ENCODE measurements at places on chromosomes 4 and X. TPM values are rescaled to one million over a fixed set of nuclear protein-coding genes. Genes with fewer than 3 reads are reported as not detected.
A peak's percentile ranks its signal among the peaks of the same experiment; 100 is the strongest.

DNA sequence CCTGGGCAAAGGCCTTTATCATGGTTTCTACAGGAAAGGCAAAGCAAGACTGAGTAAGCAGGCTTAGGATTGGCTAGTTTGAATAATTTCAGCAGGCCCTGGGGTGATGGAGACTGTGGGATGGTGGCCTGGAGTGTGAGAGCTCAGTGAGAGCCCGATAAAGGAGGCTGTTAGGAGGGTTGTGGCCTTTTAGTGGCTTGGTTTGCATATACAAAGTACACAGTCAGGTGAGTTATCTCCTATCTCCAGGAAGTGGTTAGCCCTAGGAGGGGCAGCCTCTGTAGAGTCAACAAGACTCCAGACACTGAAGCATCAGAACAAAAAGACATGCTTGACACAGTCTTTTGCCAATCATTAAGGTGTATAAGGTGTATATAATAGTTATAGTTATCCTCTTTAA, 157.2 kb downstream of the CFAP299 start:
- no peak overlapping the region for H3K27ac ChIP-seq
- H3K36me3 ChIP-seq, result no peaks in the 10 kb centered on the region
- no peak overlapping the region for H3K4me3 ChIP-seq
- DNase-seq, result no peak
- no peaks in the 10 kb centered on the region for H3K4me1 ChIP-seq

DNA sequence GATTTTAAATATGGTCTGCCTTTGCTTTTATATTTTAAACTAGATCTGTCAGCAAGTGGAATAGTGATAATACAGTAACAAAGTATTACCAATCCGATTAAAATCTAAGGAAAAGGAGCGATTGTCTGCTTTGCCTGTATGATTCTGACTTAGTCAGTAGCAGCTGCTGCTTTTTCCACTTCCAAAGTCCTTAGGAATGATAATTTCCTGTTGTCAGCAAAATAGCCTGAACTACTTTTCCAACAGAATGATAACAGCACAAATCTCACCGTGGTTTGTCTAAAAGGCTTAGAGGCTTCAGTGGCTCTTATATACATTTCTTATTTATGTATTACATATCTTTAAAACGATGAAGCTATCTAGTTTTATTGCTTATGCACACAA, 290.0 kb downstream of the ANK2 start:
- no peaks in the 10 kb centered on the region for H3K4me1 ChIP-seq
- H3K36me3 ChIP-seq, result peaks cover 26% of the 10 kb centered on the region
- H3K4me3 ChIP-seq, result no peak overlapping the region
- DNase-seq, result peak; percentile 33

ADH1C gene
- polyA plus RNA-seq, result 6.0 TPM

DNA sequence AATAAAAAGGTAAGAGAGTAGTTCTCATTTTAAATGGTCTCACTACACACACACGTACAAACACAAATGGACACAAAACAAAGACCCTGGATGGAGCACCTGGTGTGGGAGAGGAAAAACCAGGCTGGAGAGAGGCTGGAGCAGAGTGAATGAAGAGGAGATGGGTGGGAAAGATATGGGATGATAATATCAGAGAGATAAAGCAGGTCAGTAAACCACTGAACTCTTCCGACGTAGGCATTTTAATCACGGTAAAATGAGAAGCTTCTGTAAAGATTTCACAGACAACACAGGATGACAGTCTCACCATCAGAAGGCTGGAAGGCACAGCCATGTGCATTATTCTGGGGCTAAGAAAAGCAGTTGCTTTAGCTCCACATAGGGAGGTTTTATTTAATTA, 532.8 kb downstream of the KCNIP4 start:
- no peaks in the 10 kb centered on the region for H3K36me3 ChIP-seq
- DNase-seq, result no peak
- no peaks in the 10 kb centered on the region for H3K4me1 ChIP-seq
- no peaks in the 10 kb centered on the region for H3K27me3 ChIP-seq
- H3K27ac ChIP-seq, result no peak overlapping the region

DNA sequence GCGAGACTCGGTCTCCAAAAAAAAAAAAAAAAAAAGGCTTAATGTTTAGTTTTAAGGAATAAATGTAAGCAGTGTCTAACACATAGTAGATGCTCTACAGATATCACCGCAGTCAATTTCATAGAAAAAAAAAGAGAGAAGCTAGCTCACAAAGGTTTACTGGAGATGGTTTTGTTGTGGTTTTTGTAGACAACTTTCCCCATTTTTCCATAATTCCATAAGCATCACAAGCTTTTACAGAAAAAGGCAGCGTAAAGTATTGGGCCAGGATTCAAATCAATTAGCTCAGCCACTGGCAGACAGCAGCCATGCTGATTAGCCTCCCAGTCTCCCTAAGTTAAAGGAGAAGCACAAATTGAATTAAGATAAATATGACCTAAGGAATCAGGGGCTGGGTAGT, 1.5 kb downstream of the GRSF1 start:
- no peaks in the 10 kb centered on the region for H3K27me3 ChIP-seq
- peaks cover 14% of the 10 kb centered on the region for H3K4me1 ChIP-seq
- peak; percentile 67 for DNase-seq
- H3K27ac ChIP-seq, result peak overlapping the region; percentile 96

DNA sequence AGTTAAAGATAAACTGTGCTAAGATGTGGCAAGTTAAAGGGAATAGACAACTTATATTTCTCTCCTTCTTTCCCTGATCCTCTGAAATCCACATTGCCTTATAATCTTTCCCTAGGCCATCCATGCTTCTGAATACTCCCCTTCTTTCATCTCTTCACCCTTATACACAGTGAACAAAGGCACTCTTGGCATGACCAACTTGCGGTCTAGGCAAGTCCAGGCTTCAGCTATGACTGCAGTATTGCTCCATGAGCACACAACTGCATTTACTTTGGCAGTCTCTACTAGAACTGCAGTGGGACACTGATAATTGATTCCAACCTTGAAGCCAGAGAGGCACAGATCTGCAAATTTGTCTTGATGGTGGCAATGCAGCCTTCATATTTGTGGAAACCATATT, 24.2 kb upstream of the UBA6 start:
- H3K27ac ChIP-seq, result no peak overlapping the region
- H3K27me3 ChIP-seq, result no peaks in the 10 kb centered on the region
- no peak overlapping the region for H3K4me3 ChIP-seq
- peaks cover 19% of the 10 kb centered on the region for H3K36me3 ChIP-seq
- H3K4me1 ChIP-seq, result no peaks in the 10 kb centered on the region

DNA sequence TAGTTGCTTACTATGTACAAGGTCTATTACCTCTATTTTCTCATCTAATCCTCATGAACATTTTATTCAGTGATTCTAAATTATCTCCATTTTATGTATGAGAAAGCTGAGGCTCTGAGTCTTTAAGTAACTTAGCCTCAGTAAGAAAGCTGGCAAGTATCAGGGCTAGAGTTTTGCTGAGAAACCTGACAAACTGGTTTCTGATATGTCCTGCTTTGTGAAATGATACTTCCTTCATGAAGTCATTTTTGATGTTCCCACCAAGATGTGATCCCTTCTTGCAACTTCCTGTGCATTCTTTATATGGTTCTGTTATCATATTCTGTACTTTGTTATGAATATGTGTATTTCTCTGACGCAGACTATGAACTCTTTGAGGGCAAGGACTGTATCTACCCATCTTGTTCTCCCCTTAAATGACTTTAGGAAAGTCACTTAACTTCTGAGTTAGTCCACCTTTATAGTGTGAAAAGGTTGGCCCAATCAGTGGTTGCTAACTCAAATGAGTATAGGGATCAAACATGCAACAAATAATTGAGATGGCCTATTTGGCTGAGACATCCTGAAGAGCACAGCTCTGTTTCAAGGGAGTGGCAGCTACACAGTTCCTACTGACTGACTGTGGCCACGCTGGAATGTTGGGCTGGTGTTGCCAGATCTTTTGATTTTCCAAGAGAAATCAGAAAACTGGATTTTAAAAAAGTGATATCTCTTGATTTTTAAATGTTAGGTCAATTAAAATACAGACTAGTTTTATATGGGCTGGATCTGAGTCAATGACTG, 127.9 kb upstream of the AMOT start:
- no peak overlapping the region for H3K27ac ChIP-seq
- no peak overlapping the region for H3K4me3 ChIP-seq
- H3K36me3 ChIP-seq, result no peaks in the 10 kb centered on the region
- peaks cover 11% of the 10 kb centered on the region for H3K27me3 ChIP-seq

CACNA1F gene
- polyA plus RNA-seq, result not detected

YY2 gene
- polyA plus RNA-seq, result 1.7 TPM

GRCh38 chr4:156182269-156182668, 228.6 kb upstream of the CTSO start:
- no peaks in the 10 kb centered on the region for H3K36me3 ChIP-seq
- no peak for DNase-seq
- no peaks in the 10 kb centered on the region for H3K4me1 ChIP-seq
- H3K4me3 ChIP-seq, result no peak overlapping the region

DNA sequence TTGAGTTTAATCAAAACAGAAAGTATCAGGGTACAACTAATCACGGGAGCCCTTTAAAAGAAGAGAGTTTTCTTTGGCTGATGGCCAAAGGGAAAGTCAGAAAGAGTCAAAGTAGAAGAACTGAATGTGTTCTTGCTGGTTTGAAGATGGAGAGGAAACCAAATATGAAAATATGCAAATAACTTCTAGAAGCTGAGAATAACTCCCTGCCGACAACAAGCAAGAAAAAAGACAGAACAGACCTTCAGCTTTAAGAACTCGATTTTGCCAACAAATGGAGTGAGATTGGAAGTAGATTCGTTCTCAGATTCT, 903.8 kb downstream of the STIM2 start:
- no peak overlapping the region for H3K27ac ChIP-seq
- H3K4me1 ChIP-seq, result no peaks in the 10 kb centered on the region
- H3K36me3 ChIP-seq, result no peaks in the 10 kb centered on the region
- H3K4me3 ChIP-seq, result no peak overlapping the region
- no peaks in the 10 kb centered on the region for H3K27me3 ChIP-seq

DNA sequence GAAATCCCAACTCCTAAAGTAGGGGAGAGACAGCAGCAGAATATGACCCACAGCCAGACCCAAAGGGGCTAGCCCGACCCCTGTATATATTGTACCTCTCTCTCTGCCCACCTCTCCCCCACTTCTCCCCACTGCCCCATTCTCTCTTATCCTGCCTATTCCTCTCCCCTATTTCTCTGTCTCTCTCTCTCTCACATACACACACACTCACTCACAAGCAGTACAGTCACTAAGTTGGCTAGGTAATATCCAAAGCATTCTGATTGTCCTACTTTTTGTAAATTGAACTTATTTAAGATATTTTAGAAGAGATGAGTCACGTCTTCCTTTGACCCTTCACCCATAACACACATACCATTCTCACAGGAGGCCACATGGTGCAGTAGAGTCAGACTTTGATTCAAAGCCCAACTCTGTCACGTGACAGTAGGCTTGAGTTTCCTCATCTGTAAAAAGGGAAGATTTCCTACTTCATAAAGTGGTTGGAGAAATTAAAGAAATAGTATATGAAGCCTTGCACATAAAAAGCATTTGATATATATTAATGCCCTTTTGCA, 29.5 kb downstream of the SRPX2 start:
- H3K4me3 ChIP-seq, result no peak overlapping the region
- DNase-seq, result no peak
- H3K36me3 ChIP-seq, result no peaks in the 10 kb centered on the region
- no peaks in the 10 kb centered on the region for H3K4me1 ChIP-seq
- H3K27me3 ChIP-seq, result peaks cover 25% of the 10 kb centered on the region
- H3K27ac ChIP-seq, result no peak overlapping the region

- peak overlapping the region; percentile 98 for H3K27ac ChIP-seq
- H3K4me1 ChIP-seq, result peaks cover 4% of the 10 kb centered on the region
- no peaks in the 10 kb centered on the region for H3K27me3 ChIP-seq
- H3K4me3 ChIP-seq, result peak overlapping the region; percentile 56
- no peaks in the 10 kb centered on the region for H3K36me3 ChIP-seq
- peak; percentile 54 for DNase-seq
Observed at GRCh38 chr4:88822034-88822789, 124.6 kb upstream of the NAP1L5 start.

HSFX3 gene
- polyA plus RNA-seq, result 1.1 TPM

GRCh38 chr4:162891788-162892707, 274.6 kb downstream of the NAF1 start:
- no peaks in the 10 kb centered on the region for H3K27me3 ChIP-seq
- H3K4me3 ChIP-seq, result no peak overlapping the region
- DNase-seq, result peak; percentile 90

DNA sequence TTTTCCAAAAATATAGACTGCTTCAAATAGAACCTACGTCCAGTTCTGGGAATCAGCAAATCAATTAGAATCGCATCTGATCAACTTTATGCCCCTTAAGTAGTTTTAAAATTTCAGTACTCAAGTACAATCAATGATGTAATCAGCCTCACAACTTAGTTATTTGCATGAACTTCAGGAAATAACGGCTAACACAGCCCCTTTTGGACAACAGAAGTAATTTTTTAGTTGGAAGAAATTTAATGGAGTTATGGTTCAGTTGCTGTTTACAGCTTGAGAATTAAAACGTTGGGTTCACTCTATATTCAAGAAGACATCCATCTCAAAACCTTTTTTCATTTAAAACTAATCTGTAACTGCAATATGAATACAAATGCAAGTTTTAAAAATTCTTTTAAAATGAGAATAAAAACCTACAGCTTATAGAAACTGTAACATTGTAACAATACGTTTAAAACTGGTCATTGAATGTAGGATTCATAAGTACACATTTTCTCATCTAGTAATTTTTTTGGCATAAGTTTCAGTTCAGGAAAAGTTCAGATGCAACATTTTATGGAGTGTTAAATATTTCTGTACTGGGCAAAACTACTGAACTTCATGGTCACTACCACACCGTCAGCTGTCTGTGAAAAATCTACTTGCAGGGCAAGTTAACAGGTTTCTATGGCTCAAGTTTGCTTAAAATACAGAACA, 956 bp downstream of the TAPT1 start:
- peak; percentile 66 for DNase-seq
- H3K36me3 ChIP-seq, result no peaks in the 10 kb centered on the region
- H3K4me3 ChIP-seq, result peak overlapping the region; percentile 89
- peaks cover 16% of the 10 kb centered on the region for H3K4me1 ChIP-seq
- H3K27ac ChIP-seq, result peak overlapping the region; percentile 89
- no peaks in the 10 kb centered on the region for H3K27me3 ChIP-seq

DNA sequence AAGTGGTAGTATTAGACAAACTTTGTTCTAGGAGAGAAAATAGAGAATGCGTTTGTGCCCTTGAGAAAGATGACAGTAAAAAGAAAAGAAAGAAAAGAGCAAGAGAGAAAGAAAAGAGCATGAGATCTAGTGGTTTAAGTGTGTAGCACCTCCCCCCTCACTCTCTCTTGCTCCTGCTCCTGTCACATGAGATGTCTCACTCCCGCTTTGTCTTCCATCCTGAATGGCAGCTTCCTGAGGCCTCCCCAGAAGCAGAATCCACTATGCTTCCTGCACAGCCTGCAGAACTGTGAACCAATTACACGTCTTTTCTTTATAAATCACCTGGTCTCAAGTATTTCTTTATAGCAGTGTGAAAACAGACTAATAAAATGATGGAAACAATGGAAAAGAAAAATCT, 499.6 kb downstream of the ACTRT1 start:
- H3K4me3 ChIP-seq, result no peak overlapping the region
- H3K36me3 ChIP-seq, result no peaks in the 10 kb centered on the region
- no peaks in the 10 kb centered on the region for H3K4me1 ChIP-seq
- no peak for DNase-seq
- H3K27me3 ChIP-seq, result no peaks in the 10 kb centered on the region
- H3K27ac ChIP-seq, result no peak overlapping the region

GRCh38 chr4:173420324-173420752, 21.4 kb upstream of the SCRG1 start:
- no peak overlapping the region for H3K4me3 ChIP-seq
- no peak overlapping the region for H3K27ac ChIP-seq
- H3K27me3 ChIP-seq, result no peaks in the 10 kb centered on the region
- no peak for DNase-seq
- H3K36me3 ChIP-seq, result no peaks in the 10 kb centered on the region

LONRF3 gene
- 1.6 TPM for polyA plus RNA-seq

Data from muscle of leg (tissue), 16 donors.